T-helper 2 cell (primary cell): ENCODE measurements at places on chromosomes 7 and 10.
A peak's percentile ranks its signal among the peaks of the same experiment; 100 is the strongest.

DNA sequence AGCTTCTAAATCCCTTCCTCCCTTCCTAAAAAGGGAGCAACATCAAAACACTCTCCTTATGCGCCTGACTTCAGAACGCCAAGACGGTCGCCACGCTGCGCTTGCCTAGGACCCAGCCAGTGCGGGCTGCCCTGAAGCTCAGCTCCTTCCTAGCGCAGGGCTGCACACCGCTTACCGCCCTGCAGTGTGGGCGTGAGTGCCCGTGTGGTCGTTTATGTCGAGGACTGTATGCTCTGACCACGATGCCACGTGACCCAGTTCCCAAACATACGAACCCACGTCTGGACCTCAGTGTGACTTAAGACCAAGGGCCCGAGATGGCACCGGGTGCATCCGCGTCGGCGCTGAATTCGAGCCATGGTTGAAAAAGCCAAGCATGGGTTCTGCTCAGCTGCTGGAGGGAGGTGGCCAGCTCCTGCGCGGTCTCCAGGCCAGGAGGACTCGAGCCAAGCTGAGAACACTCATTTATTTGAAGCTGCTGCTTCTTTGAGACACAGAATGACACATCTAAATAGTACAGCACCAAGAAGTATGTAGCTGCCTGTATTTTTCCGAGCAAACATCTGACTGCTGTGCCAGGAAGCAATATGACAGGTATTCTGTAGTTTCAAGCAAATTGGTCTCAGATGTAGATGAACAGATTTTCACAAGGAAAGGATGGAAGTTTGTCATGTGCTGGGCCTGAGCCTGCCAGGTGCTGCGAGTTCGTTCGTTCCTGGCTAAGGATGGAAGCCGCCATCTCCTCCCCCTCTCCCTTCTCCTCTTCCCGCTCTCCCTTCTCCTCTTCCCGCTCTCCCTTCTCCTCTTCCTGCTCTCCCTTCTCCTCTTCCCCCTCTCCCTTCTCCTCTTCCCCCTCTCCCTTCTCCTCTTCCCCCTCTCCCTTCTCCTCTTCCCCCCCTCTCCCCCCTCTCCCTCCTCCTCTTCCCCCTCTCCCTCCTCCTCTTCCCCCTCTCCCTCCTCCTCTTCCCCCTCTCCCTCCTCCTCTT, 184.7 kb downstream of the EBF3 start:
- DNase-seq = no peak

DNA sequence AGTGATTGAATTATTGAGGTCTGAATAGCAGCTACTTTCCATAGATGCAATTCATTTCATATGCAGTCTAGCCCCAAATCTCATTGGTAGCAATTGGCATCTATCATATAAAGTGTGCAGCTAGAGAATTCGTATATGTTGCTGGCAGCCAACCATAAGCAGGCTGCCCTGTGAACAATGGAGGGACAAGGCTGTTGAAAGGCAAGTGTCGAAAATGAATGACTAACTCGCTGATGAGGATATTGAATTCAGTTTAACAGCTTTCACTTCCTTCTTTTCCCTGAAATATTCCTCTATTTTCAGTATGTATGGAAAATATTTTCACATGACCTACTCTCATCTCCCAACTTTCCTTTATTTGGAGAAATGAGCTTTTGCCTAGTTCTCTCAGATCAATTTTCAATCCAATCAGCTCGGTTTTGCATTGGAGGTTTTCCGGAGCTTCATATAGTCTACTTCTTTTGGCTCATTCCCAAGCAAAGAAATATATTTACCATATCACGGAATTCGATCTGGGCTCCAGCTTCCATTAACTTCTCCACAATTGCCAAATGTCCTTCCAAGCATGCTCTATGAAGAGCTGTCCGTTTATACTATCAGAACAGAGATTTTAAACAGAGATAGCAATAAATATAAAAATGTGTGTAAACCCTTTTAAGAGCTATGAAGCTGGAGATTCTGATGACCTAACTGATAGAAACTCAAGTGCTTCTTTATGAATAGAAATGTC, 3.5 kb downstream of the ANKRD1 start:
- DNase-seq = no peak

GRCh38 chr10:80191589-80192270, 13.6 kb downstream of the ANXA11 start:
- DNase-seq = peak; percentile 33

DNA sequence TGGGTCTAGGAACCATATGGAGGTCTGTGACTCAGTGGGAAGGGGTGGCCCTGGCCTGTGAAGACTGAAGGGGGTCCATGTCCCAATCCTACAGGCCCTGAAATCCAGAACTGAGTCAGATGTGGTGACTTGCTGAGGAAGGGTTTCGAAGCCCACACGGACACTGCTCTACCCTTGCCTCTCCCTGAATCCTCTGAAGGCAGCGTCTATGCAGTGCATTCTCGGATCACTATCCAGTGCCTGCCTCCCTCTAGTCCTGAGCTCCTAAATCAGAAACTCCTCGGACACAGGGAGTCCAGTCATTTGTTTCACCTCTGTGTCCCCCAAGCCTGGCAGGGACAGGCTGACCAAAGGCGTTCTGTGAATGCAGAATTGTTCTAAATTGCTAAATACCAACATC, 25.4 kb upstream of the TMEM72 start:
- no peak for DNase-seq

DNA sequence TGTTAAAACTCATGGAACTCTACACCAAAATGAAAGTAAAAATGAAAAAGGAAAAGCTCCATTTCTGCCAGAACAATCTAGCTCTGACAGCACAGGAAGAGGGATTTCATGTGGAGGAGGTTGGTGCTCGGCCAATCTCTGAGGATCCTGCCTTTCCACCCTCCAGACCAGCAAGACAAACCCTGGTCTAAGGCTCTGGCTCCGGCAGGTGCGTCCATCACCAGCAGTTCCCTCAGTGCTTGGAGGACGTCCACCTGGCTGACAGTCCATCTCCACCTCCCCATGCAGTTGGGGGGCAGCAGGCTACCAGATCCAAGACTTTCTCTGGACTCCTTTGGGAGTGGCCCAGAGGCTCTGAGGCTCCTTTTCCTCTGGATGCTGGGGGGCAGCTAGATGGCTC, 25.0 kb upstream of the LOXL4 start:
- no peak for DNase-seq

DNA sequence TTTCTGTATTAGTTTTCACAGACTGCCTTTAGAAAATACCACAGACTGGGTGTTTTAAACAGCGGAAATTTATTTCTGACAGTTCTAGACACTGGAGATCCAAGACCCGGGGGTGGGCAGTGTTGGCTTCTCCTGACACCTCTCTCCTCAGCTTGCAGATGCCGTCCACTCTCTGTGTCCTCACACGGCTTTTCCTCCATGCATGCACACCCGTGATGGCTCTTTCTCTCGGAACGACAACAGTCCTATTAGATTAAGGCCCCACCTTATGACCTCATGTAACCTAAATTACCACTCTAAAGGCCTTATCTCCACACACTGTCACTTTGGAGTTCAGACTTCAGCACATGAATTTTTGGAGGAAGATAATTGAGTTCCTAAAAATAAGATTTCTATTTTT, 142.9 kb upstream of the VWC2 start:
- no peak for DNase-seq

GRCh38 chr10:23343591-23344240, 881 bp downstream of the C10orf67 start:
- no peak for DNase-seq
